Placental pericyte (primary cell): ENCODE measurements at places on chromosomes 12 and 14. TPM values are rescaled to one million over a fixed set of nuclear protein-coding genes. Genes with fewer than 3 reads are reported as not detected.

Gene DACT1
- total RNA-seq, result 52.3 and 56.0 TPM in 2 replicates

Gene ACRBP
- under 0.01 and 0.14 TPM in 2 replicates for total RNA-seq

Gene AQP6
- total RNA-seq, result not detected in 2 replicates

Gene SAMD15
- total RNA-seq, result 1.5 and 3.6 TPM in 2 replicates
